ENCODE measurements at places on chromosomes 16 and 17.
A peak's percentile ranks its signal among the peaks of the same experiment; 100 is the strongest.

GRCh38 chr17:71107136-71107535 lies 937.8 kb downstream of the KCNJ2 start:
- DNase-seq, result no peak

- no peak for DNase-seq
Observed at GRCh38 chr16:6482696-6483468, 849.8 kb upstream of the RBFOX1 start.

GRCh38 chr17:45139533-45139920 lies 4.0 kb downstream of the ACBD4 start:
- no peak for DNase-seq

GRCh38 chr17:19453296-19453695 lies 42.3 kb downstream of the RNF112 start:
- no peak for DNase-seq

DNA sequence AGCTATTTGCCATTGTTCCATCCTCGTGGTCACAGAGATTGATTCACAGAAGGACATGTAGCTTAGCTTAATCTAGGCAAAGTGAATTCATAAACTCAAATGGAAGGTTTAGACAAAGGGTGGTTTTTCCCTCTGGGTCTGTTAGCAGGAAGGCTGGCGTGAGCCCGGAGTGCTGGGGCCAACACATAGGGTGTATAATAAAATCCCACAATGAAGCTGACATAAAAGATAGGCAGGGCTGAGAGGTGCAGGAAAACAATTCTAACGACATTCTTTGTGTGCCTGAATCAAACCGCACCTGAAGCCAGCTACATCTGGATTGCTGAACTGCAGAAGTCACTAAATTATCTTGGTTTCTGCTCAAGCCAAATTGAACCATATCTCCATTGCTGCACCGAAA lies 173.9 kb downstream of the MAF start:
- no peak for DNase-seq

GRCh38 chr16:83717308-83717707 lies 90.5 kb upstream of the HSBP1 start:
- DNase-seq, result no peak

GRCh38 chr17:787641-788221 lies 5.6 kb downstream of the MRM3 start:
- no peak for DNase-seq

DNA sequence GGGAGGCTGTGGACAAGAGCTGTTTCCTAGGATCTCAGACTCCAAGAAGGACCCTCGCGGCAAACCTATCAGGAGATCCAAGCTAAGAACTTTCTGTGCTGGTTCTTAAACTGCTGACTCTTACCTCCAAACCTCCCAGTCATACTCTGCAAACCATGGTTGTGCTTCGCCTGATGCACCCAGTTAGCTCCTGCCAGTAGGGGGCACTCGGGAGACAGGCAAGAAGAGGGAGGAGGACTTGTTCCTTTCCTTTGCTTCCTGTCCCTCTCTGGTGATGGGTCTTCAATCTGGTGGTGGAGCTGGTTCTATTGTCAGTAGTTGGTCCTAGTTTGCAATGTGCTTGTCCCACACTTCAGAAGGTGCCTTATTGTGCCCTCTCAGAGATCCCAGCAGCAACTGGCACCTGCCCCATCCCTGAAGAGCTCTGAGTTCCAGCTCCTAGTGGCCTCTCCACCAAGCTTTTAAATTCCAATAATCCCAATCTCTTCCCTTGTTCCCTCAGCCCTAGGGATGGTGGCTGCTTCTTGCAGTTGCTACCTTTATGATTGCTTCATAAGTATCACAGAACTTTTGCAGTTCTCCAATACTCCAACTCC lies 113.5 kb upstream of the RPL38 start:
- peak; percentile 19 for DNase-seq

DNA sequence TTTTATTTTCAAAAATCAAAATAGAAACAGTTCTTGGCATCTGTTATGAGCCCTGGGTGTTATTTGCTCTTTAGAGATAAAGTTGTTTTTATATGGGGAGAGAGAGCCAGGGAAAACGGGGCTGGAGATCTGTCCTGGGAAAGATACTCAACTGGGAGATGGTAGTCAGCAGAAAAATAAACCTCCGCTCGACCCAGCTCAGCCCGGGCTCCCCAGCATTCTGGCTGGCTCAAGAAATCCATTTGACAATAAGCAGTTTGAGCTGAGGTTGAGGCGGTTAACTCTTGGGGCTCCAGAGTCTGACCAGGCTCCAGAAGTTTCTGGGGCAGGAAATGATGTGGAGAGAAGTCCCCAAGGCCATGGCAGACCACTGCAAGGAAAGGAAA lies 151.9 kb downstream of the IRX5 start:
- DNase-seq, result no peak
